ENCODE measurements at places on chromosomes 3 and 15.

DNA sequence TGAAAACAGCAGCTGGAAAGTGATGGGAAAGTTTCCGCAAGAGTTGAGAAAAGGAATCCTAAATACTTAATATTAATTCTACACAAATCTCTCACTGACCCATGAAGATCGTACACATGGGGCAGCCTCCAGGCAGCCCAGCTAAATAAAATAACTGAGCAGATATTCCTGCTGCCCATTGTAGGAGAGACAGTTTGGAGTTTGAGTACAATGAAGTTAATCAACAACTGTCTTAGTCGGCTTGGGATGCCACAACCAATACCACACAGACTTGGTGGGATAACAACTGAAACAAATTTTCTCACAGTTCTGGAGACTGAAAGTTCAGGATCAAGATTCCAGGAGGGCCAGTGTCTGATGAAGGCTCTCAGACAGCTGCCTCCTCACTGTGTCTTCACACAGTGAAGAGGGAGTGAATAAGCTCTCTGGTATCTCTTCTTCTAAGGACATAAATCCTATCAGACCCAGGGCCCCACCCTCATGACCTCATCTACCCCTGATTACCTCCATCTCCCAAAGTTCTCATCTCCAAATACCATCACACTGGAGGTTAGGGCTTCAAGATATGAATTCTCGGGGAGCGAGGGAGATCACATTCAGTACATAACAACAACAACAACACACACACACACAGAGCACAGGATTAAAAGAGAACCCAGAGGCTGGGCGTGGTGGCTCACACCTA is 9.7 kb downstream of the TRPM7 start:
- no peak for DNase-seq

DNA sequence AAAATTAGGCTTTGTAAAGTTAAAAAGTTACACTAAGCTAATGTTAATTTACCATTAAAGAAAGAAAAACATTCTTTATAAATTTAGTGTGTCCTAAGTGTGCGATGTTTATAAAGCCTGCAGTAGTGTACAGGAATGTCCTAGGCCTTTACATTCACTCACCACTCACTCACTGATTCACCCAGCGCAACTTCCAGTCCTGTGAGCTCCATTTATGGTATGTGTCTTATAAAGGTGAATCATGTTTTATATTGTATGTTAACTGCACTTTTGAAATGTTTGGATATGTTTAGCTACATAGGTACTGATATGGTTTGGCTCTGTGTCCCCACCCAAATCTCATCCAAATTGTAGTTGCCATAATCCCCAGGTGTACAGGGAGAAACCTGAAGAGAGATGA is 549.7 kb upstream of the EPHA6 start:
- no peak for DNase-seq

DNA sequence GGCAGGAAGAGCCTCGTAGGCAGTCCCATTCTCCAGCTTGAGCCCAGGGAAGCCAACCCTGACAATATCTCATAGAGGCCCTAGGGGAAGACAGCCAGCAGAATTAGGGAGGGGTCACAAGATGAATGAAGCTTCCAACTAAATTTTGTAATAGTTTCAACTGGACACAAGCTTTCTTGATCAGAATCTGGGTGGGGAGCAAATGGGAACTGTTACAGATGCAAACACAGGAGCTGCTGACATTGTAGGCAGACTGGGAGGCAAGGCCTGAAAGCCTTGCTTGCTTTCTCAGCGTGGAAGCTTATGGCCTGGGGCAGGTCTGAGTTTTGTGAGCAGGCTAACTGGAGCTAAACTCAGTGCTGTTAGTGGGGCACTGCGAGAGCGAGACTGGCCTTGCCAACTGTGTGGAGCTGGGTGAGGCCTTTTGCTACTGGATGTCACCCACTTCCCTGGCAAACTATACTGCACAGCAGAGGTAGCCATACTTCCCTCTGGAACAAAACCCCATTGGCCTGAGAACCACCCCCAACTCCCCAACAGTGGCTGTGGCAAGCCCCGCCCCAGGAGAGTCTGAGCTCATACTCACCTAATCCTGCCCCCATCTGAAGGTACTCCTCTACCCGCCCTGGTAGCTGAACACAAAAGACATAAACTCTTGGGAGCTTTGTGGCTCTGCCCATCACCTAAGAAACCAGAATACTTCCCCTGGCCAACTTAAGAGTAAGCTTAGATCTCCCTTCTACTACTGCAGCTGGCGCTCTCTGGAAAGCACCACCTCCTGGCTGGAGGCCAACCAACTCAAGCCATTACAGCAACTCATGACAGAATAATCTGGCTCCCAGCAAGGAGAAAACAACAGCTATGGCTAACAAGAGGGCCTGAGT is 42.9 kb downstream of the CFAP20DC start:
- no peak for DNase-seq

DNA sequence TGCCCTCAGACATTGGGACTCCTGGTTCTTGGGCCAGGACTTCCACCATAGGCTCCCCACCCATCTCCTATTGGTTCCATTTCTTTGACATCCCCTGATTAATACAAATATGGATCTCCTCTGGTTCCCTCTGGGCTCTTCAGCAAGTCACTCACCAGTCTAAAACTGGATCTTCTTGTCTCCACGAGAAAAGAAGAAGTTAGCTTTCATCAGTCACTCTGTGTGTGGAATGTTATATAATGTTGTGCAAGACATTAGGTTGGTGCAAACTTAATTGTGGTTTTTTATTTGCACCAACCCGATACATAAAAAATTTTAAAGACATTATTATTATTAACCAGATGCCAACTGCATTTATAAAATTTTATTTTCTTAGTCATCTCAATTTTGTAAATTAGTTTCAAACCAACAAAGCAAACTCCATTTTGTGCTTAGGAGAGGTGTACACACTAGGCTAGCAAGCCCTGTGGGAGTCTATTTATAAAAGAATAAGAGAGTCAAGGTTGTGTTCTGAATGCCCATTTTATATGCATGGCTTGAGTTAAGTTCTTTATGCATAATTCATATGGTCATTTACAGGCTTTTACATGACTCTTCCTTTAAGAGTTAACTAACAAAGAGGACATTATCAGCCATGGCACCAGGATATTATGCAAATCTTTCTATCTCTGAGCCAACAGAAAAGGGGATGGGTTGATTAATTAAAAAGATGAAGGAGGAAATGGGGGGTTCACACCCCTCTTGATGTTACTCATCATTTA is 35.1 kb upstream of the IL12A start:
- no peak for DNase-seq

All from iPS DF 19.7 (cell line).